ENCODE measurements at places on chromosomes 11 and 22.

DNA sequence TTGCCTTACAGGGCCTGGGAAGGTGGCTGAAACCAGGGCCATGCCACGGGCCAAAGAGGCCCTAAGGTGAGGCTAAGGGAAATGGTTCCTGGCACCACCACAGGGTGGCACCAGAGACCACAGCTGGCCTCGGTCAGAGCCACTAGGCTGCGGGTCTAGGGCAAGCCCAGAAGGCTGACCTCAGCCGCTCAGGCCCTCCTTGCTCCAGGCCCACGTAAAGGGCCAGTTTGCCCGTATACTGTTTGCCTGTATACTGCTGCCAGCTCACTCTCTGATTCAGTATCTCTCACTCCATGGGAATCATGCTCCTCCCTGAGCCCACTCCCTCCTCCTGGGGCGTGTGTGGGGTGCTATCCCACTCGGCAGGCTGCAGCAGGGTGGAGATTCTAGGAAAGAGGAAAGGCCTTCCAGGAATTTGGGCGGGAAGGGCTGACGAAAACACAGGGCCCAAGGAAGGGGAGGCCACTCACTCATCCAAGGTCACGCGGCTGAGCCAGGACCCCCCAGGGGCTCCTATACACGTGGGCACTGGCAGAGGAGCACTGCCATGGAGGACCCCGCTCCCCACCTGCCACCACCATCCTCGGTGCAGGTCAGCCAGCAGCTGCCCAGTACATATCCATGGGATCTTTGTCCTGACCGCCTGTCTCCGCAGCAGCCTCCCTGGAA is 62.4 kb downstream of the NECTIN1 start:
- DNase-seq = peak; percentile 27

- no peak for DNase-seq
Observed at GRCh38 chr22:26970809-26971394, 313.5 kb downstream of the MIAT start.

- DNase-seq = no peak
Observed at GRCh38 chr11:74570266-74571061, 21.9 kb upstream of the POLD3 start.

GRCh38 chr11:109697140-109697843 is 275.3 kb downstream of the C11orf87 start:
- DNase-seq = no peak

- DNase-seq = no peak
Observed at GRCh38 chr11:69939551-69940245, 120.5 kb upstream of the FGF3 start.

GRCh38 chr11:77071077-77071476 is 4.3 kb downstream of the CAPN5 start:
- DNase-seq = no peak

GRCh38 chr11:96219981-96220623 is 122.9 kb downstream of the MAML2 start:
- DNase-seq = no peak

- no peak for DNase-seq
Observed at GRCh38 chr11:795634-796564, 2.2 kb downstream of the SLC25A22 start.

DNA sequence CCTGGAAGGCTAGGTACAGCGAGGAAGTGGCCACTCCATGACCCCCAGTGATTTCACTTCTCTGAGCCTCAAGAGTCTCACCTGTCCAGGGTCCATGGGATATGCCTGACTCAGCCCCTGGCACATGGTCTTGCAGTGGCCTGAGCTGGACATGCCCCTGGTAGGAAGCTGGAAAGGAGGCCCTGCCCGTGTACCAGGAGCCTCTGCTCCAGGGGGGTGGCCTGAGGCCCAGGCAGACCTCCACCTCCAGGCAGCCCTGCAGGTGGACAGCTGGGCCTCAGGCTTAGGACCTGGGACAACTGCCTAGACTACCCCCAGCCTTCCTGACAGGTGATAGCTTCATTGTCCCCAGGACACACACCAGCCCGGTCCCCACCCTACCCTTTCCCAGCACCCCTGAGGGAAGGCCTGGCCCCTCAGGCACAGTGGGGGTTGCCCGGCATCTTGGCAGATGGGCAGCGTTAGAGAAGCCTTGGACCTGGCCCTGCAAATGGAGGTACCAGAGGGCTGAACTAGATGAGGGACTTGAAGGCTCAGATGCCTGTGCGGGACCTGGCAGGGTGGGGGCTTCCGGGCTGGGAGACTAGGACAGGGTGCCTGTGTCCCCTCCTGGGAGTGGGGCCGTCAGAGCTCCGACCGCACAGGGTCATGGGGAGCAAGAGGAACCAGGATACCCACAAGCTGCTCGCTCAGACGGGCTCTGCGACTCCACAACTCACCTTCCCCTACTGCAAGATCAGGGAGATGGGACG is 53.6 kb downstream of the CDKN1C start:
- no peak for DNase-seq

DNA sequence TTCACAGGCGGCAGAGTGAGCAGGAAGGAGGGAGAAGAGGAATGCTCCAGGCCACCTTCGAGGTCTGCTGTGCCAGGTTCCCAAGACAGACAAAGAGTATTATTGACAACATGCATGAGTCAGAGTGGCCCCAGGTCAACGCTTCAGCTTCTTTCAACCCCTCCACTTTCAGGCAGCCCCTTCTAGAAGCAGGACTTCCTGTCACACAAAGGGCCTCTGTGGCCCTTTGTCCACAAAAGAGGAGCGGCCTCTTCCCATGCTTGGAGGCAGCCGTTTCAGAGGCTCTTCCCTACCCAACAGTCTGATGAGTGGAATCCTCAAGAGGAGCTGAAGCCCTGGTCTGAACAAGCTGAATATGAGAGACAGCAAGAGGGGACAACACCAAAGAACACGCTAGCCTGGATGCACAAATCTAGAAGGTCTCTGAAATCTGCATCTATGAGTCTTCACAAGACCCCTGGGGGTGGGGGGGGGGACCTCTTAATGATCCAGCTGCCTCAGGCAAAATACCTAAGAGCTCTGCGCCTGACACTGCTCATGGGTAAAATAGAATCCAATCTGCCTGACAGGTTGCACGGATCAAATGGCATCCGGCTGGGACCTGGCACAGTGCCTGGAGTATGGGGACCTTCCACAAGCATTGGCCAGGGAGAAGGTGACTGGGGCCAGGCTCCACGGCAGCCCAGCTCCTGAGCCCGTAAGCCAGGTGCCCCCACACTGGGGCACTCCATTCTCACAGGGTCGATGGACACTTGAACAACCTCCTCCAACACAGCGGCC is 67.5 kb downstream of the PACSIN2 start:
- no peak for DNase-seq

DNA sequence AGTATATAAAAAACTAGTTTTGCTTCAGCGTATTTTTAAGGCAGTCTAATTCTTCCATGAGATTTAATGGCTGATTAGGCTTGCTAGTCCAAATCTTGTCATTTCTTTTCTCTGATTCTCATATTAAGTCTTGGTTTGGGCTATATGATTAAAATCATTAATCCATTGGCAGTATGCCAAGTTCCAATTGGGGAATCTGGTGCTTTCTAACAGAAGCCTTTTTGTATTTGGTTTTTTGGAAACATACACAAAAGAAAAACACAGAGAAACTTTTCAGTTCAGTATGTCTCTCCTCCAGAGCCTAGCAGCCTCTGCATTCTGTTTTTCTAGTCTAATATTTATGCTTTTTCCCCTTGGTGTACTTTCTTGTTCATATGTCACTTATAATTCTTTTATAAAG is 37.9 kb downstream of the SWAP70 start:
- DNase-seq = no peak

GRCh38 chr11:87974797-87975196 is 200.4 kb downstream of the RAB38 start:
- no peak for DNase-seq

DNA sequence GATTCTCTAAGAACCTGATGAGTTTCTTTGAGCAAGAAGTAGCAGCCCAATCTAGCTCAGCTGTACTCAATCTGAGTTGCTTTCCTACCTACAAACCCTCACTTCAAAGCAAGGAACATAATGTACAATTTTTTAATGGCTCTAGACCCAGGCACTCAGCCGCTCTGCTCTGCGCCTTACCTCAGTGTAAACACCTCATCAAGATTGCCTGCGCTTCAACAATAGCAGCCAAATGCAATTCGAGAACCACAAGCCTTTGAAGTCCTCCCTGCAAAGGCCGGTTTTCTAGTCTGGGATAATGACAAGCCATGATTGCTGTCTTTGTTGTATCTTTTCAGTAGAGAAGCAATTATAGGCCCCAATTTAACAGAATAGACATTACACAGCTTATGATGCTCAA is 38.0 kb downstream of the JHY start:
- no peak for DNase-seq

GRCh38 chr11:12274056-12274455 is 103.3 kb upstream of the PARVA start:
- DNase-seq = no peak

- no peak for DNase-seq
Observed at GRCh38 chr11:69088676-69089146, 40.0 kb downstream of the TPCN2 start.

- no peak for DNase-seq
Observed at GRCh38 chr11:104380358-104380757, 216.4 kb upstream of the PDGFD start.

GRCh38 chr11:38900211-38900610 is 2302.2 kb upstream of the RAG2 start:
- no peak for DNase-seq

GRCh38 chr11:16296273-16296672 is 60.1 kb downstream of the SOX6 start:
- DNase-seq = no peak

GRCh38 chr22:27226666-27227065 is 569.3 kb downstream of the MIAT start:
- no peak for DNase-seq

GRCh38 chr11:47448566-47449427 is at the start of gene RAPSN:
Gene RAPSN, minus strand, starts transcription at chr11:47449136. Its CDS starts 172 bp downstream, at chr11:47448964.
- DNase-seq = no peak

GRCh38 chr11:4195909-4196308 is 101.3 kb downstream of the RRM1 start:
- DNase-seq = no peak

GRCh38 chr11:80155412-80156017 is 714.7 kb upstream of the TENM4 start:
- no peak for DNase-seq

GRCh38 chr11:21545699-21546098 is 647.2 kb upstream of the ANO5 start:
- DNase-seq = no peak

DNA sequence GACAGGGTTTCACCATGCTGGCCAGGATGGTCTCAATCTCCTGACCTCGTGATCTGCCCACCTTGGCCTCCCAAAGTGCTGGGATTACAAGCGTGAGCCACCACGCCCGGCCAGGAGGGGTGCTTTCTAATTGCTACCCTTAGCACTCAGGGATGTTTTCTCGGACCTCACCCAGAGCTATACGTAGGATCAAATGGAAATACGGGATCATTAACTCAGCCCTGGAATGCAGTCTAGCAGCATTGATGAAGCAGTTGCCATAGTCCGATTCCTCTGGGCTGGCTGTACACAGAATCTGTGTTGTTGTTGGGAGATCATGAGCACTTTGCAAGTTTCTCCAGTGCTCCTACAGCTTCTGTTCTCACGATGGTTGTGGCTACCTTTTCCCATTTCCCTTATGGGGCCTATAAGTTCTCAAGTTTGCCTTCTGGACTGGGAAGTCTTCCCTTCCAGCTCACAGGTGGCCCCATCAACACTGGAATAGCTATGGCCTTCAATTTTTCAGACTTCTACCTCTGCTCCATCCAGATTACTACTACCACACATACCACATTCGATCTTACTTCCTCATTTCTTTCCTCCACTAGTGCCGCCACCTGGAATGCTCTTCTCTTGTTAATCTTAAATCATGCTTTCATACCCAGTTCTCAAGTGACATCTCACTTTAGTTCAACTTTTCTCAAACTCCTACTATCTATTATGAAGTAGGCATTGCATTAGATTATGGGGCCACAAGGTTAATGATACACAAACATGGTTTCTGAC is 16.1 kb upstream of the PCF11 start:
- DNase-seq = no peak

DNA sequence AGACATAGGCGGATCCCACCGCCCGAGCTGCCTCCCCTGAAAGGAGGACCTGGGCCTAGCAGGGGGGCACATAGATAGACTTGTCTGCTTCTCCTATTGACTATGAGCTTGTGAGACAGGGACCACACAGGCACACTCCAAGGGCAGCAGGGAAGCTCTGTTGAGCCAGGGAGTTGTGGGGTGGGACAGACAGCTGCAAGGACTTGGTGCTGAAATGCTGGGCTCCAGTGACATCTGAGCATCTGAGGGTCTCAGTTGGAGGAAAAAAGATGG is 53.4 kb upstream of the ANO1 start:
- no peak for DNase-seq

DNA sequence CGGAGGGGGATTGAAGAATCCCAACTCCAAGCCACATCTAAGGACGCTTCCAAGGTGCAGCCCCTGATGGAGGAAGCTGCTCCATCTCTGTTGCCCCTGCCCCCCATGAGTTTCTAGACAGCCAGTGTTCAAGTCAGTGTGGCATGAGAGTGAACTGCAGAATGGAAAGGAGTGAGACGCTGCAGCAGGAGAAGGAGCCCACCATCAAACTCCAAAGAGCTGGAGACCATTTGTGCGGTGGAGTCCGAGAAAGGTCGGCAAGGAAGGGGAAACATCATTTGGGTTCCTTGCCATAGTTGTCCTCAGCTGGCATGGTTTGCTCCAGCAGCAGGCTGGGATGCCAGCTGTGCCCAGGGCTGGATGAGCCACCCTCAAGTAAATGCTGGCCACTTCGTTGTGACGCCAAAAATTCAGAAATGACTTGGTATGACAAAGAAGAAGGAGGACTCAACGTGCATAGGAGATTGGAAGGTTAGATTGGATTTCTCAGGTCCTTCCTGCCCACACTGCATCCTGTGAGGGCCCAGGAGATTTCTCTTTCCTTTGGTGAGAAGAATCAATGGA is 16.4 kb downstream of the APOL2 start:
- DNase-seq = no peak

- no peak for DNase-seq
Observed at GRCh38 chr22:45583504-45583903, 80.8 kb downstream of the FBLN1 start.

DNA sequence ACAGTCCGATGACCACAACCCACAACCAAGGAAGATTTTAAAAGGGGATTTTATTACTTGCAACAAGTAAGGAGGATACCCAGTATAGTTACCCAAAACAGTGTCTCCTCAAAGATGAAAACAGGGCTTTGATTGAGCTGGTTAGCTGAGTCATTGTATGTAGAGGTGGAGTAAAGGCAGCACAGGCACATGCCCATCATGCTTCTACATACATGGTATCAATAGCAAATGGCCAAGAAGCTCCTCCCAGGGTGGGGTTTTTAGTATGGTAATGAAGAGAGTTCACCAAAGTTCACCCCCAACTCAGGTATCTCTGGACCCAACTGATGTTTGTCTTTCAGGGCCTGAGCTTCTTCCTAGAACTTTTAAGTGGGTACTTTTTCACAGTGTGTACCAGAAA is 157.1 kb upstream of the CEP126 start:
- DNase-seq = no peak

DNA sequence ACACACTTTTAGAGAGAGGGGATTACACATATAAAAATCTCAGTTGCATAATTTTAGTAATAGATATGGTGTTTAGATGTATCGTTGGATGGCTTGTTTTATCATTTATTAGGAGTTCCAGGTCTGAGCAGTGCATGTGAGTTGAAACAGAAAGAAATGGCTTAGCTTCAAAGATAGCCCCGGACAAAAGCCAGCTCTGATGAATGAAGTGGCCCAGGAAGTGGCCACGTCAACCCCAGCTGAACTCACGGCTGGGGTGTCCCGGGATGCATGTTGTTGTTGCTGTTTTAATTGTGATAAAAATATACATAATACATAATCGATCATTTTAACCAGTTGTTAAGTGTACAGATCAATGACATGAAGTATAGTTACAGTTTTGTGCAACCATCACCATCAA is 1513.6 kb downstream of the BRD1 start:
- DNase-seq = no peak

GRCh38 chr11:43819926-43820325 is 60.7 kb upstream of the ALKBH3 start:
- no peak for DNase-seq
